ENCODE measurements at places on chromosomes 2 and 18.

DNA sequence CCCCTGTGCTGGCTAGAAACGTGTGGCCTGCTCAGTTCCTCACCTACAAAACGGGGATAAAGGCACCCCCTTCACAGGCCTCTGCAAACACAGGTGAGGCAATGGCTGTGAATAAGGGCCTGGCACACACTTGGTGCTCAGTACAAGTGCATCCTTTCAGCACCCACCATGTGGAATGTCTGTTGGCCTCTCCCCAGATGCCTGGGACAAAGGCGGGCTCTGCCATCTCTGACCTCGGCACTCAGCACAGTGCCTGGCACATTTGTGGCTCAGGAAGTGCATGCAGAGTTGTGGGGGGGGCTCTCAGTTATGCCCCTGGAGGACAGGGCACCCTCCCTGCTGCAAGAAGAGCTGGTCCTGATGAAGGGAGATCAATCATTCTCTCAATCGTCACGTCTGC is 224.6 kb upstream of the RAB6C start:
- DNase-seq: no peak

DNA sequence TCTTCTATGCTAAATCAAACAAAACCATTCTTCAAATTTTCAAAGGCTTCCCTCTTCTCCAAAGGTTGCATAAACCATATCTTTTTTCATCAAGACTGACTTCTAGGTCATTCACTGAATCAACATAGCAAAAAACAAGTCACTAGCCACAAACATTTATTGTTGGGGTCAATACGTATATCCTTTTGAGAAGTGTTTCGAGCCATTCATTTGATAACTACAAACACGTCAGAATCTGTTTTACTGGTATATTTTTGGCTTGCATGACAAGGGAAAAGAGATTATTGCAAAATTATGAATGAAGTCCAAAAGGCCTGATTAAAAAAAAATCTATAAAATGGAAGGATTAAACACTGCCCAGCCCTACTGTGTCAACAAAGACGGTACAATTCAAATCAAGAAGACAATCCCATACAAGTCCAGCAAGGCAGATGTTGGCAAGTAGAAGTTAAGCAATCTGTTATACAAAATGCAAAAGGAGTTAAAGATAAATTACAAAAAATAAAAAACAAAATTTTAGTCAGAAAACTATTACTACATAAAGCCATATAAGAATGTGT is 222.4 kb downstream of the SRBD1 start:
- no peak for DNase-seq

GRCh38 chr2:30282721-30283120 is 51.4 kb downstream of the LBH start:
- DNase-seq: no peak

GRCh38 chr2:229081411-229081810 is 189.7 kb downstream of the PID1 start:
- no peak for DNase-seq

GRCh38 chr2:190062053-190062452 is 476 bp downstream of the MSTN start:
- no peak for DNase-seq

DNA sequence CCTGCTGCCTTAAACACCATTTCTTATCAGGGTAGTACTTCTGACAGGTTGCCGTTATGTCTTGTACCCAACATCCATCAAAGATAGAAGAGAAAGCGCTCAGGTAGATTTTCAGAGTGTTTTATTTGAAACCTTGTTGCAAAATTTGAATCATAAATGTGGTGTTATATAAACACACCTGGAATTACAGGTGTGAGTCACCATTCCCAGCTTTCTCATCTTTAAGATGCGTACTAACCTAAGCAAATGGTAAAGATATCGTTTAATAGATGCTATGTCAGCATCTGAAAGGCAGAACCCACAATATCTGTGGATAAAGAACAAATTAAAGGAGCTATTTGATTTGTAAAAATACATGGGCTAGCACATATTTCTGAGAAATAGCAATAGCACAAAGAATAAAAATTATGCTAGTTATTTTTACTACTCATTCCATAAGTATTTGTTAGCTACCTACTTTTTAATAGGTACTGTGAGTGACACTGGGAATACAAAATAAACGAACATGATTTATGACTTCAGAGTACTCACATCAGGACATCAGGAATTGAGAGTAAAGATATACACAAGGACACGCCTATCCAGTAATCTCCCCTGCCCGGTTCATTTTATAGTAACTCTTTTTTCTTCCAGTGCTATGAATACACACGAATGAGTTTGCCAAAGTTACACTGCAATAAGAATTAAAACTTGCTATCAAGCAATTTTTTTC is 193.8 kb downstream of the RBM43 start:
- no peak for DNase-seq

Data from HTR-8/SVneo (cell line).